Activated naive CD4-positive, alpha-beta T cell treated with anti-CD3 and anti-CD28 coated beads, Interleukin-2, amount 50 U/mL, for 16 hours (primary cell): ENCODE measurements at places on chromosomes 16 and 17.

- peak; percentile 73 for DNase-seq
Measured at GRCh38 chr17:74457146-74457819, 9.2 kb upstream of the CD300A start.

DNA sequence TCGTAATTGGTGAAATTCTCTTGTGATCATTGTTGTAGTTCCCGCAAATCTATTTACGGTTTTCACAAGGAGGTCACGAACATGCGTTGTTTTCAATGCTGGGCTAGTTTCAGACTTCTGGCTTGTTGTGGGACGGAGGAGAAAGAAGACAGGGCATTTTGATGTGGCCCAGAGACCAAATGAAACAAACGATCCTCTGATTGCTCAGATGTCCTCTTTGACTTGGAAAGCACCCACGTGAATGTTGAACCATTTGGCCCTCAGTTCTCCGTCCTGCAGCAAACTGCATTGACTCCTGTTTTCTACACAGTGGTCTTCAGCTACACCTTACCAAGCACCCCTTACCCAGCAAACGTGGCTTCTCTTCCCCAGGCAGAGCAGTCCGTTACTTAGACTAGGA is 391.0 kb downstream of the WWOX start:
- DNase-seq: no peak

- DNase-seq: no peak
Measured at GRCh38 chr16:56294579-56294978, 103.3 kb downstream of the GNAO1 start.

DNA sequence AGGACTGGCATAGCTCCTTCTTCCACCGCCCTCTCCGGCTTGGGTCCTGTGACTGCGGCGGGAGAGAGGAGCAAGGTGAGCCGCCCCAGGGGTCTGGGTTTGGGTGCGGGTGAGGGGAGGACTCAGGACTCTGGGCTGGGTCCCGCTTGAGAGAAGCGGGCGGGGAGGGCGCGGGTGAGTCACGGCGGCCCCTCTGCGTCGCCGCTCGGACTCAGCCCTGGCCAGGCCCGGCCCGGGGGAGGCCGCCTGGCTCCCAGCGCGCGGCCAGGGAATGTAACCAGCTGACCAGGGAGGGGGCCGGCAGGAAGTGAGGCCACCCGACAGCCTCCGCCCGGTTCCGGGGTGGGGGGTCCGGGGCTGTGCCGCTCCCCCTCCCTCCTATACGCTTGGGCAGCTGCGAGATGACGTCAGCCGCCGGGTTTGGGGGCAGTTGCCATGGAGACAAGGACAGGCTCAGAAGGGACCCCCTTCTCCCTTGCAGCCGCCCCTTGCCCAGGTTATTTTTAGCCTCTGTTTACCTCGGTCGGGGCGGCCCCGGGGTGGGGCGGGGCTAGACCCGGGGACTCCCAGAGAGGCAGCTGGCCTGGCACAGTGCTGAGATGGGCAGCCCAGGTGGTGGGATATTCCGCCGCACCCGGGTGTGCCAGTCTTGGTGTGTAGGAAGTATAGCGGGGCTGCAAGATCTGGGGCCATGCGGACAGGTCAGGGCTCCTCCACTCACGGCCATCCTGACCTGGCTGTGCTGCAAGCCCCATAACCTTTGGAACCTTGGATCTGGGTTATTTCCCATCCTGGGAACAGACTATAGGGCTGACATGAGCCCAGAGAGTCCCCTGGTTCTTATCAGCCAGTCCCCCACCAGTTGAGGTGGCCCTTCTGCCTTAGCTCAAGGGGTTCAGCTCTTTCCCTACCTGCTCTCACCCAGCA is 1.6 kb downstream of the RIPOR1 start:
- DNase-seq: no peak

GRCh38 chr16:49473773-49474172 is 100.2 kb downstream of the C16orf78 start:
- DNase-seq: peak; percentile 4

DNA sequence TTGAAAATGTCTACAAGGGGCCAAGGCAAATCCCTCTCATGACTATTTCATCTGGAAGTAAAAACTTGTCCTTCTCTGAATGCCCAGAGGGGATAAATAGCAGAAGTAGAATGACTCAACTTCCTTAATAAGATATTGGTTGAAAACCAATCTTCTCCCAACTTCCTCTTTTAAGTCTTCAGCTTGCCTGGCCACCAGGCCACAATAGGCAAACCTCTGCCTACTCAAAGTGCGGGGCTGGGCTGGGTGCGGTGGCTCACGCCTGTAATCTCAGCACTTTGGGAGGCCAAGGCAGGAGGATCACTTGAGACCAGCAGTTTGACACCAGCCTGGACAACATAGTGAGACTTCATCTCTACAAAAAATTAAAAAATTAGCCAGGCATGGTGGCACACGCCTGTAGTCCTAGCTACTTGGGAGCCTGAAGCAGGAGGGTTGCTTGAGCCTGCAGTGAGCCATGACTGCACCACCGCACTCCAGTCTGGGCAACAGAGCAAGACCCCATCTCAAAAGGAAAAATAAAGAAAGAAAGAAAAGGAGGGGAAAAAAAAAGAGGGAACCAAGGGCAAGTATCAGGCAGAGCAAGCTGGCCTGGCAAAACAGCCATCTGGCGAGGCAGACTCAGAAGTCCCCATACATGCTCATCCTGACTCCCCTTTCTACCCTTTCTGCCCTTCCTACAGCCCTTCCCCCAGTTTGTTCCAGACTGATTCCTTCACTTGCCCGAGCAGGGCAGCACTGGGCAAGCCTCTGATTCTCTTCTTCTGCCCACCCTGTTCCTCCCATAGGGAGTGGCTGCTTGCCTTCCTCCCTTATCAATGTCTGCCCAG is 20.6 kb downstream of the MAP3K14 start:
- DNase-seq: no peak

DNA sequence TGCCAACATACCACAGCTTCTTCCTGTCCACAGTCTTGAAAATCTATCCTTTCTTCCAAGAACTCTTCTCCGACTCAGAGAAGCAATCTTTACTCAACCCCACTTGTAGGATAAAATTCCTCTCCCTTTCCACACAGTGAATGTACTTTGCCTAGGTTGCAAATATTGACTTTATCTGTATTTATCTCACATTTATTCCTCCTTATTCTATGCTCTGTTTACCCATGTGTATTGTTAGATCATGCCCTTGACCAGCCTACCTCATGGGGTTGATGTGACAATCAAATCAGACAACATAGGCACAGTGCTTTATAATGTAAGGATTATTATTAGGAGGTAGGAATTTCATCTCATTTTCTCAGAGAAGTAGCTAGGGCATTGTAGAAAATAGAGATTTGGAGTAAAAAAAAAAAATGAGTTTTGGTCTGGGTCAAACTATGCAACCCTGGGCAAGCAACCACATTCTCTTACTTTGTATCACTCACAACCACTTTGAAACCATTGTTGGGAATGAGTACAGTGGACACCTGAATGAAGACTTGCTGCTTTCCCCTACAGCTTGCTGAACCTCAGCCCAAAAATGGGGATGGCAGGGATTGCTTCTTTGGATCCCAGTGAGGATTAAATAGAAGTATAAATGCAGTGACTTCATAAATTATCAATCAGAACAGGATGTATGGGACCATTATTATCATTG is 9.1 kb upstream of the SLC35B1 start:
- DNase-seq: no peak

- DNase-seq: no peak
Measured at GRCh38 chr17:27990979-27991378, 51.5 kb upstream of the NLK start.

DNA sequence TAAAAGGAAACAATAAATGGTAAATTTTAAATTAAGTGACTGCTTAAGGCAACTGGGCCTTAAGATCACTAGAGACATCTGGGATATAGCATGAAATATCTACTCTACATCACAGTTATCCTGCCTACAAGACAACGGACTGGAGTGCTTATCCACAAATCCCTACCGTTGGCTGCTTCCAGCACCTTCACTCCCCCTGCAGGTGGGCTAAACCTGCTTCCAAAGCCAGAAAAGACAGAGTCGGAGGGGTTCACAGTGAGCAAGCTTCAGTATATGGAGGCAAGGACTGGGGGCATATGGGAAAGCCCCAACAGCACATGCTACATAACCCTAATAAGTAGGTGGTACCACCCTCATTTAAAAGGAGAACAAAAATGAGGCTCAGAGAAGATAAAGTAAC is 45.3 kb downstream of the GRIN2A start:
- no peak for DNase-seq

- DNase-seq: no peak
Measured at GRCh38 chr16:15435216-15435864, 952 bp downstream of the BMERB1 start.

DNA sequence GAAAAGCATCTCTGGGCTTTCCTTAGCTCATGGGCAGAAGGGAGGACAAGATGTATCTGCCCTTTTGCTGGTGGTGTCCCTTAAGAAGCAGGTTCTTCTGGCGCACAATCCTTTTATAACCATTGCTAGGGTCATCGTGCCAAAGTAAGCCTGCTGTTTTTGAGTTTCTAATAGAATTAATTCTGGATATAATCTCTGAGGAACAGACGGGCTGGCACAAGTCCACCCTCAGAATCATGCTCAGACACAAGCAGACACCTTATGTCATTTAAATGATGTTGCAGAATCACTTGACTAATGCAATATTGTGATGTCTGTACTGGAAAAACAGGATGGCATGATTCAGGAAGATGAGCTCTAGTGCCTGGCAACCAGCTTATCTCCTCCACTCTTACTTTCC is 18.8 kb upstream of the MMD start:
- DNase-seq: no peak

DNA sequence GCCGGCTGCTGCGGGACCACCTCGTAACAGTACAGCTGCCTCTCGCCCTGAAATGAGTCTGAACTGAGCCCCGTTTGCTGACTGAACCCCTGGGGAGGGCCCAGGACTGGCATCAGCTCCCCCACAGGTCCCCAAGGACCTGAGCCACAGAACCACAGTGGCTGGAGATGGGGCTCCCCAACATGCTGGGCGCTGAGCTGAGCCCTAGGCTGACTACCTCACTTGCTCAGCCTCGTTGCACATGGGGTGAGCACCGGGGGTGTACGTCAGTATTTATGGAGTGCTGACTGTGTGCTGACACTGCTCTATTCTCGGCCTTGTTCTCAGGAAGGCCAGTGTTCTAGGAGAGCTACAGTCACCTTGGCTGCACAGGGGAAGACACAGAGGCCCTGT is 6.6 kb upstream of the VASN start:
- no peak for DNase-seq

- DNase-seq: no peak
Measured at GRCh38 chr17:61799812-61800484, 63.4 kb downstream of the BRIP1 start.

GRCh38 chr16:1979271-1980029 is 1.8 kb downstream of the NOXO1 start:
- peak; percentile 49 for DNase-seq

- no peak for DNase-seq
Measured at GRCh38 chr17:73470316-73470826, 158.6 kb upstream of the CDC42EP4 start.

DNA sequence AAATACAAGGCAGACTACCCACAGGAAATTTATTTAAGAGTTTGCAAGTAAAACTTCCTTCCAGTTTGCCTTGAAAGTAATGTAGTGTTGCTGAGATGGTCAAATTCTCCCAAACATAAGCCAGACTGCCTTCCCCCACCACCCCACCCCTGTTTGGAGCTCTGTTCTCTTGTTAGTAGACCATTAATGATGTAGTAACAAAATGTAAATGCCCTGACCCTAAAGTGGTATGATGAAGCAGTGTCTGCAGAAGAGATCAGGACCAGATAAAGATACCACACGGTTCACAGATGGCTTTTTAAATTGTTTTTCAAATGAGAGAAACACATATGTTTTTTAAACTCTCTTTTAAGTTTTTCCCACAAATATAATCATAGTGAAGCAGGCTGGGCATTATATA is 136.4 kb upstream of the TMEM97 start:
- DNase-seq: no peak

- DNase-seq: no peak
Measured at GRCh38 chr17:50573866-50574611, 13.5 kb downstream of the CACNA1G start.

DNA sequence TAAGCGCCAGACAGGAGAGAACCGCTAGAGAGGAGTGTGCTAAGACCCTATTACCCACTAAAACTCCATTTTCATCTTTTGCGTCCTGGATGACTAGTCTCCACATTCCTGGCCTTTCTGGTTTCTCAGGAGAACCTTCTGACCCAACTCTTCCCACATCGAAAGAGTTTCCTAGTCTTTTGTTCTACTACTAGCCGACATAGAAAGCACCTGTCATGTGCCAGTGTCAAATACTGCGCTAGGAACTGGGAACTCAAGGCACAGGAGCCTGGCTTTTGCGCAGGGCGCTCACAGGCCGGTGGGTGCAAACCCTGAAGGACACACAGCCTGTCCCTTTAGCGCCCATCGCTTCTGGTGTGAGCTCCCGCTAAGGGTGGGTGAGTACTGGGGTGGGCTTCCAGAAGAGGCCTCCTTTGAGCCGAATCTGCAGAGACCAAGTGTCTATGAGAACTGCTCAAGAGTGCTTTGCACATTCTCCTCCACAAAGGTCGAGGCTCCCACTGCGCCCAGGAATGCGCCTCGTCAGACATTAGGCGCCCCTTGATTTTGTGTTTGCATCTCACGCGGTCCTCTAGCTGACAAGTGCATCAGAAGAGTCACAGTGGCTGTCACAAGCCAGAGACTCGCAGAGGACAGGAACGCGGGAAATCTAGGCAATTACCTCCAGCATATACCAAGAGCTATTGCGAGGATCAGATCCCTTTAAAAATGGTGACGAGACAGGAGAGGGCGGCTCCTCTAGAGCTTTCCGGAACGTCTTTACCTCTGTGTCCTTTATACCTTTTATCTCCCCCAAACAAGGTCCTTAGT is 2.0 kb upstream of the PSMB3 start:
- DNase-seq: no peak

- DNase-seq: no peak
Measured at GRCh38 chr17:71213936-71214335, 906.9 kb upstream of the SOX9 start.

DNA sequence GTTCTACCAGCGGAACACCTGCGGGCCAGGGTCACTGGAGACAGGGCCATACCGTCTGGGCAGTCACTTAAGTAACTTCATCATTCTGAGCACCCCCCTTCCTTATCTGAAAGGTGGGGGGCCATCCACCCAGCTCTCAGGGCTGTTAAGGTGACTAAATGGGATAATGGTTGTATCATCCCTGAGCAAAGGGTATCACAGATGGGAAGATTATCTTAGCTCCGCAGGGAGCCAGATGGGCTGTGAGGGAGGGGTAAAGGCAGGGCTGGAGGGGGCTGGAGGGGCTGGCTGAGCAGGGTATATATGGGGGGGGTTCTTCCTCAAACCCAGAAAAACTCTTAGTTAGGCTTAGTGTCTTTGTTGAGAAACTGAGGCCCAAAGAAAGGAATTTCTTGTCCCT is 2.9 kb upstream of the CACNA1G start:
- DNase-seq: no peak

GRCh38 chr17:32807577-32807976 is 69.3 kb downstream of the MYO1D start:
- DNase-seq: no peak
